ENCODE measurements at places on chromosomes 6 and 20. TPM values are rescaled to one million over a fixed set of nuclear protein-coding genes. Genes with fewer than 3 reads are reported as not detected.

GRCh38 chr20:38152175-38152620 lies 12.9 kb downstream of the TGM2 start:
- no peak for DNase-seq

RAB5IF gene
- total RNA-seq: 23.8 TPM

- no peak for DNase-seq
Observed at GRCh38 chr20:57633945-57634491, 13.8 kb upstream of the ZBP1 start.

GRCh38 chr6:167200806-167201205 lies 43.0 kb upstream of the GPR31 start:
- no peak for DNase-seq

- DNase-seq: no peak
Observed at GRCh38 chr20:58970146-58970545, 10.9 kb upstream of the NELFCD start.

GRCh38 chr6:72287801-72288200 lies 334.1 kb upstream of the KCNQ5 start:
- no peak for DNase-seq

DNA sequence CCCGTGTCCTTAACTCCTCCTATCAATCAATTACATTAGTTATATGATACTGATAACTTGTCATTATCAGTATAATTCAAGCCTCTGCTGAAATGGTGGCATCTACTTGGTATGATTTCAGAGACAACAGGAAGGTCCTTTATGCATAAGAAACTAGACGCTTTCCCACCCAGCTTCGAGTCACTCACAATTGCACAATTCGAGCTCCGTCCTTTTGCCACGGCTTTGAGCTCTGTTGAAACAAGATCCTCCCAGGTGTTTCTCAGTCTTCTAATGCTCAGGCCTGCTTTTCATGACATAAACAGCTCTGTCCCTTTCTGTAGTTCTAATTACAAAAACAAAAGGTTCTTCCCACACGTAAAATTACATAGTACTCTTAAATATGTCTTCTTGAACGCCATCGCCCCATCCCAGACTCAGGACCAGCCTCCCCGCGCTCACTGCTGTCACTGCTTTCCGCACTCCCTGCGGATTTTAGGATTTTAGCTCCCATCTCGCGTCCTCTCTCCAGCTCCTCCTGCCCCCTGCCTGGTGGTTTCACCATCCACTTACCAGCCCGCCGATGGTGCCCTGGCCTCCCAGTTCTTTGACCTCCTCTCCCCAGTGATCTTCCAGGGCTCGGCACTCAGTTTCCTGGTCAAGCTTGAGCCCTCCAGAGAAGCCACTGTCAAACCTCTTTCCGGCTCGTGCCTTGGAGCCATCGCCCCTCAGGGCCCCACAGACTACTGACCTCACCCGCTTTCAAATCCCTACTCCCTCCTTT lies 23.2 kb upstream of the PNPLA1 start:
- no peak for DNase-seq

DNA sequence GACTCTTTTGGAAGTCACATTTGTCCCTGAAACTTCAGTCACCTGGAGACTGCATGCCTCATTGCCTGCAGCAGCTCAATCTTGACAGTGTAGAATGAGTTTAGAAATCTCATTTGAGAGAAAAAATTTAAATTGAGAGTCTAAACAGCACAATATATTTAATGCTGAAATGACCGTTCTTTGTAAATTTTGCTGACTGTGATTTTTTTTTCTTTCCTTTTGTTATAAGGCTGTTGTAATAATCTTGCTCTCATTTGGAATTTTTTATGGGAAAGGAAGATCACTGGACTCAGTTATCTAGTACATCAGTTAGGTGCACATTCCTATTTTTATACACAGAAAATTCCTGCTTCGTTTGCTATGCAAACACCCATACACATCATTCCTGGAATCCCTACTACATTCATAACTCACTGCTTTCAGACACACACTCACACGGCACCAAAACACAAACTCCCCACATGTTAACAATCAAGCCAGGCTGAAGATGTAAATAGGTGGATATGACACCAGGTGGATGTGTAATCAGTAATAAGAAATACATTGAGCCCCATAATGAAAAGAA lies 43.8 kb downstream of the PTCHD4 start:
- no peak for DNase-seq

PGC gene
- 24.4 TPM for total RNA-seq

DNA sequence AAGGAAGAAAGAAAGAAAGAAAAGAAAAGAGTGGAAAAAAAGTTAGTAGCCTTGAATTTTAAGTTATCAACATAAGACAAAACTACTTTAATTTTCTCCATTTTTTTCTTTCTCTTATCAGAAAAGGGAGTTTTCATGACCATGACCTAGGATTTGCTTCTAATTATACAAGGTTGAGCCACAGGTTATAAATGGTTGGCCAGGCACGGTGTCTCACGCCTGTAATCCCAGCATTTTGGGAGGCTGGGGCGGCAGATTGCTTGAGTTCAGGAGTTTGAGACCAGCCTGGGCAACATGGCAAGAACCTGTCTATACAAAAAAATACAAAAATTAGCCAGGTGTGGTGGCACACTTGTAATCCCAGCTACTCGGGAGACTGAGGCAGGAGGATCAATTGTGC lies 7.8 kb upstream of the MTRES1 start:
- DNase-seq: no peak

GRCh38 chr6:117485433-117485832 lies 3.0 kb downstream of the DCBLD1 start:
- DNase-seq: no peak

GRCh38 chr20:46588532-46589511 lies 38.4 kb upstream of the OCSTAMP start:
- no peak for DNase-seq

SLC12A5 gene
- 0.35 TPM for total RNA-seq

HFE gene
- total RNA-seq: 4.3 TPM
